Fibroblast of skin of left quadriceps (primary cell): ENCODE measurements at places on chromosomes 2 and 18.
A peak's percentile ranks its signal among the peaks of the same experiment; 100 is the strongest.

- DNase-seq: no peak
These were observed 244.3 kb downstream of the FAM210A start for GRCh38 chr18:13481820-13482617.

DNA sequence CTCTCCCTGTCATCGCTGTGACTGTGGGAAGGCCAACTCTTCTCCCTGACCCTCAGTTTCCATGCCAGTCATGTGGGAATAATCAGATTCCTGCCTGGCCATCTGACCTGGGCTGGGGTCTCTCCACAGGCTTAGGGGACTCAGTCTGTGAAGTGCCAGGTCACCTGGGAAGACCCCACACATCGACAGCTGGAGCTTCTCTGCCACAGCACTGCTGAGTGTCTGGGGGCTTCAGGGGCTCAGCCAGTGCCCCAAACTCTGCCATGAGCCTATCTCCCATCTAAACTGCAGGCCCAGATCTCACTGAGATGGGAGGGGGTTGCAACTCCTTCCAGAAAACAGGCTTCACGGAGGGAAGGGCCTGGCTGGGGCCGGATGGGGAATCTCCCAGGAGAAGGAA lies 42.0 kb upstream of the OTOS start:
- no peak for DNase-seq

GRCh38 chr2:232330068-232330999 lies 48.2 kb upstream of the ALPP start:
- DNase-seq: no peak

- DNase-seq: peak; percentile 91
These were observed 165.2 kb upstream of the KLF7 start for GRCh38 chr2:207330912-207331311.

- DNase-seq: no peak
These were observed 3.3 kb upstream of the ALLC start for GRCh38 chr2:3654531-3655225.

GRCh38 chr18:56255381-56255780 lies 383.0 kb downstream of the TXNL1 start:
- no peak for DNase-seq

- peak; percentile 24 for DNase-seq
These were observed 412.0 kb upstream of the TCF4 start for GRCh38 chr18:56000041-56000440.

GRCh38 chr2:223855426-223855825 lies 18.0 kb upstream of the AP1S3 start:
- no peak for DNase-seq

- DNase-seq: no peak
These were observed 259.9 kb upstream of the THSD7B start for GRCh38 chr2:136505462-136505861.
